ENCODE measurements at places on chromosomes 6 and 20.
A peak's percentile ranks its signal among the peaks of the same experiment; 100 is the strongest.

- no peak for DNase-seq
These were observed 26.4 kb upstream of the MEI4 start for GRCh38 chr6:77626426-77626825.

GRCh38 chr20:51280047-51280446 is 257.1 kb upstream of the KCNG1 start:
- no peak for DNase-seq

GRCh38 chr6:15623276-15624116 is 39.3 kb downstream of the DTNBP1 start:
- DNase-seq: peak; percentile 36

GRCh38 chr20:50980851-50981713 is 22.5 kb downstream of the MOCS3 start:
- DNase-seq: peak; percentile 58

- DNase-seq: no peak
These were observed 227.3 kb downstream of the TBC1D32 start for GRCh38 chr6:121106962-121107361.

DNA sequence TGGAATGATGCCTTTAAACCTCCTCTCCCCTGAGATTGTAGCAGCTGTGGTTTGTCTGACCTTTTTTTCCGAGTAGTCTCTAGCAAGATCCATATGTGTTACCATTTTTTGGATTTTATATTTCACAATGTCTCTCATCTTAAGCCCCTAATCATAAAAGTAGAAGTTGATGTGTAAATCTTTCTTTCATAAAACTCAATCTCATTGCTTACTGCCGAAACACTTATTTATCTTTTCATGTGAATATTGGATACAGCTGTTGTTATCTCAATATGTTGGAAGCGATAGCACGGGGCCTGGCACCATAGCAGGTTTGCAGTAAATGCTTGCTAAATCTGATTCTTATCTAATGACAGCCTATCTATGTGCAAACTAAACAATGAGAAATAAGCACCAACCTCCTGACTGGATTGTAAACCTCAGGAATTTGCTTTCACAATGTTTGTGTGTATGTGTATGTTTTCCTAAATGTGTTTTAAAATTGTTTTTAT is 14.2 kb downstream of the SMPDL3A start:
- no peak for DNase-seq

DNA sequence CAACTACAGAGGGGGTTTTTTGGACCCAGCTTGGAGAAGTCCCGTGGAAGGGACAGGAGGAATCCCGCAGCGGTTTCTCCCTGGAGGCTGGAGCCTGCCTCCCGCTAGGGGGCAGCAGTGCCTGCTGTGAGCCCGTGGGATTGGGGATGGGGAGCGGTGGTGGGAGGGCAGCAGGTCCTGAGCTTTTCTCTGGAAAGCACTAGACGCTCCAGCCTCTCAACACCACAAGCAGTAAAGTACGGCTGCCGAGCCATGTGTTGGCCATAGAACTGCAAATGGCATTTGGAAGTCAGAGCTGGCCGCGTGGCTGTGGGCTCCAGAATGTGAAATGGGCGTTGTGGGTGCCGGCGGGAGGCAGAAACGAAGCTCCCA is 47.8 kb downstream of the GMPR start:
- peak; percentile 13 for DNase-seq

DNA sequence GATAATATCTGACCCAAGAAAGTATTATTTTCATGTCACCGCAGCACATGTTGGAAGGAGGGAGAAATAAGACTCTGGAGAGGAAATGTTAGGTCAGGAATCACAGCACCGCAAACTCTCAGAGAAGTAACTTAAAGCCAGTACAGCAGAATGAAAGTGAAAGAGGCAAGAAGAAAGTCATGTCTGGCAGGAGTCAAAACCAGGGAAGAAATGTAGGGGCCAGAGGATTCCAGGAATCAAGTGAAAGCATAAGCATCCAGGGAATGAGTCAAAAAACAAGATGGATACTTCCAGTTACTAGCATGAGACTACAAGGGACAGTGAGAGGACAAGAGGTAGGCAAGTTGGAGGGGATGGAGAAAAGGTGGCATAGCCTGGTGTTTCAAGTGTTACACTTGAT is 80.4 kb downstream of the AK9 start:
- no peak for DNase-seq

GRCh38 chr6:11681770-11682169 is 96.8 kb downstream of the ADTRP start:
- DNase-seq: no peak

DNA sequence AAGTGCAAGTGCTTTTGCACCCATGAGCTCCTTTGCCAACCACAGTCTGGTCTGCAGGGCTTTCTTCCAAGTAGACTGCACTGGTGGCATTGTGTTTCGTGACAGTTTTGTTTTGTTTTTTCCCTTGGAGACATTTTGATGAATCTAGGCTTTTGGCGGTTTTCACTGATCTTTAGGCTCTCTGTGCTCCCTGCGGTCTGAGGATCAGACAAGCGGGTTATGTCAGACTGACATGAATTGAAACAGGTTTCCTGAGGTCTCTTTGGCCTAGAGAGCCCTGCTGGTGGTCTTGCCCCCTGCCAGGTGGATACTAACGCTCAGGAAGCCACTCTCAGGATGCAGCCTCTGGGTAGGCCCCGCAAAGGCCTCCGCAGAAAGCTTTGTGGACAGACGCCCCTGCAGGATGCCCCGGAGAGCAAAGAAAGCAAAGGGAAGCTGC is 555.4 kb upstream of the AGPAT4 start:
- DNase-seq: no peak

DNA sequence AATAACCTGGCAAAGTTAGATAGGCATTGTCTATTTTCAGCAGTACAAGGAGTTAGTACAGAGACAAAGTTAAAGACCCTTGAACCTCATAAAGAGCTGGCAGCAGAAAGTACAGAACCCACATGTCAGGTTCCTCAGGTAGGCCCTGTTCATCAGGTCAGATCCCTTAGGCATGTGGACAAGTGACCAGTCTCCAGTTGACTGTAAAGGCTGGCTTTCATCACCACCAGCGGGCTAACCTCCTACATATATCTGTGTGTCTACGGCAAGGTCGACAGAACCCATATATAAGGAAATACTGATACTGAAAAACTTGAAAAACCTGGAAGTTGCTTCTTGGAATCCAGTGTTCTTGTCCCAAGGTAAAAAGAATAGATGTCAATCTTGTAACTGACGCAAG is 223.1 kb upstream of the SGK1 start:
- no peak for DNase-seq

GRCh38 chr20:11302436-11302835 is 615.3 kb upstream of the BTBD3 start:
- no peak for DNase-seq

Measured in MV-4-11 (cell line).